Esophagus mucosa (tissue), 1 donor: ENCODE measurements at places on chromosomes 1 and 21. TPM values are rescaled to one million over a fixed set of nuclear protein-coding genes. Genes with fewer than 3 reads are reported as not detected.

DNA sequence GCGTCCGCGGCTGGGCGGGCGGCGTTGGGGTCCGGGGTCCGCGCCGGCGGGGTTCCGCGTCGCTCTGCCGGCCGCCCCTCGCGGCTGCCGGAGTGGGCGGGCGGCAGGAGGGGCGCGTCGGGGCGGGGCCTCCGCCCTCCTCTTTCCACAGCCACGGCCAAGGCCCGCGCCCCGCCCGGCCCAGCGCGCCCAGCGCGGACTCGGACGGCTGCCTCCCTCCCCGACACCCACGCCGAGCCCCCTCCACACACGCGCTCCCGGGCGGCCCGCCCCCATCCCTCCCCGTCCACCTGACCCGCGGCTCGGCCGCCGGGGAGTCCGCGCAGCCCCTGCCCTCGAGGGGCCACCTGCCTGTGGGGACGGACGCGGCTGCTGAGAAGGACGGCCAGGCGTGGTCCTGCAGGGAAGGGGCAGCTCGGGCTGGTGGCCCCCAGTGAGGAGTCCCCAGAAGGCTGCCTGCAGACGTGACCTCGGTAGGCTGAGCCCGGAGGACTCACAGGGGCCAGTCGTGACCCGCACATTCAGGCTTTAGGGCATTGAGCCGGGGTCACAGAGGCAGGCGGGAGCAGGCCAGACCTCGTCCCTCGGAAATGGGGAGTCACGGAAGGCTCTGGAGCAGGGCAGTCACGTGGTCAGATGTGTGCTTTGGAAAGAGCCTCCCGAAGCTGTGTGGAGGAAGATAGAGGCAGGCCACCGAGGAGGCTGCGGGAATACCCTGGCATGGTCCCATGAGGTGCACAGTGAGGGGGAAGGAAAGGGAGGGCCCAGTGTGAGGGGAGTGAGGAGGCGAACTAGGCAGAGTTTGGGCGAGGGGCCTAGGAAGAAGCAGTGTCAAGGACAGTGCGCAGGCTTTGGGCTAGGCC is at the start of gene COL8A2:
COL8A2 (minus strand) TSS at position 94 of the 863 bp plus-strand sequence. CDS start 24,980 bp downstream, outside the sequence.
- ATAC-seq, result peak; percentile 26

DNA sequence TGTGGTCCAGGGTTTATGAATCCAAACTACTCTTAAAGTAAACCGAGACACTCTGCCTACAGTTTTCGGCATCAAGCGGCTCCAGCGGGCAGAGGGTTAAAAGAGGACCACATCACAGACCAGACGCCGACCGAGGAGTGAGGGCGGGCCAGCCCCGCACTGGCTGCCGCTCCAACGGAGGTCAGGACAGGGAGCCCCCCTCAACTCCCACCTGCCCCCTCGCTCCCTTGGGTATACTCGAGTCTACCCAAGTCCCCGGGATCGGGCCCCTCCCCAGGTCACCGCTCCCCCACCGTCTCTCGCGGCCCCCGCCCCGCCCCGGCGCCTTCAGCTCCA is 312 bp downstream of the ARNT start:
- peak; percentile 54 for ATAC-seq

DNA sequence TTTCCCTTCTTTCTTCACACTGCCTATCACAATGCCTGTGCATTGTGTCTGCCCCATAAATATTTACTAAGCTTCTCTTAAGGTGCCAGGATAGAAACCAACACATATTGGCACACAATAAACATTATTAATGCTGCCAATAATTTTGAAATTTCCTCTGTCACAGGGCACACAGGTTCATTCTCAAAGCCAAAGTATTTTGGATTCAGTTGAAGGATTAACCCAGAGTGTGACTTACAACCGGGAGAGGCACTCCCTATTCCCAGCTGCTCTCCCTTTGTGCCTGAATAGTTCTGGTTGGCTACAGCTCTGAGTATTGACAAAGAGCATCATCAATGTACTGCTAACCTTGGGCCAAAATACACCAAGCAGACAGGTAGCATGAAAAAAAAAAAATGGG is 46.6 kb upstream of the ATP1A1 start:
- peak; percentile 79 for ATAC-seq

DNA sequence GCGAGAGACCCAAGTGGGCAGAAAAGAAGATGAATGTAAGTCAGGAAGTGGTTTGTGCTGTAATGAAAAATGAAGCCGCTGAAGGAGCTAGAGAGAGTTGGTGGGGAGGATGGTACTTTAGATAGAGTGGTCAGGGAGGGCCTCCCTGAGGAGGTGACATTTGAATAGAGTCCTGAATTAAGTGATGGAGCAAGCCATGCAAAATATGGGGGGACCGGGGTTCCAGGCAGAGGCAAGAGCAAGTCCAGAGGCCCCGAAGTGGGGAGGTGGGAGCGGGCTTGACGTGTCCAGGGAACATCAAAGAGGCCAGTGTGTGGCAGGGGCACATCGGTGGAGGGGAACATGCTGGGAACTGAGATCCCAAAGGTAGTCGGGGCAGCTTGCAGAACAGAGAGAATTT is 43.1 kb downstream of the OPRD1 start:
- ATAC-seq, result no peak

DNA sequence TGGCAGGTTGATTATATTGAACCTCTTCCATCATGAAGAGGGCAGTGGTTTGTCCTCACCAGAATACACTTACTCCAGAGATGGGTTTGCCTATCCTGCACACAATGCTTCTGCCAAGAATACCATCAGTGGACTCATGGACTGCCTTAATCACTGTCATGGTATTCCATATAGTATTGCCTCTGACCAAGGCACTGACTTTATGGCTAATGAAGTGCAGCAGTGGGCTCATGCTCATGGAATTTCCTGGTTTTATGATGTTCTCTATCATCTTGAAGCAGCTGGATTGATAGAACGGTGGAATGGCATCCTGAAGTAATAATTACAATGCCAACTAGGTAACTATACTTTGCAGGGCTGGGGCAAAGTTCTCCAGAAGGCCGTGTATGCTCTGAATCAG is 16.6 kb upstream of the GBP6 start:
- ATAC-seq, result no peak

DNA sequence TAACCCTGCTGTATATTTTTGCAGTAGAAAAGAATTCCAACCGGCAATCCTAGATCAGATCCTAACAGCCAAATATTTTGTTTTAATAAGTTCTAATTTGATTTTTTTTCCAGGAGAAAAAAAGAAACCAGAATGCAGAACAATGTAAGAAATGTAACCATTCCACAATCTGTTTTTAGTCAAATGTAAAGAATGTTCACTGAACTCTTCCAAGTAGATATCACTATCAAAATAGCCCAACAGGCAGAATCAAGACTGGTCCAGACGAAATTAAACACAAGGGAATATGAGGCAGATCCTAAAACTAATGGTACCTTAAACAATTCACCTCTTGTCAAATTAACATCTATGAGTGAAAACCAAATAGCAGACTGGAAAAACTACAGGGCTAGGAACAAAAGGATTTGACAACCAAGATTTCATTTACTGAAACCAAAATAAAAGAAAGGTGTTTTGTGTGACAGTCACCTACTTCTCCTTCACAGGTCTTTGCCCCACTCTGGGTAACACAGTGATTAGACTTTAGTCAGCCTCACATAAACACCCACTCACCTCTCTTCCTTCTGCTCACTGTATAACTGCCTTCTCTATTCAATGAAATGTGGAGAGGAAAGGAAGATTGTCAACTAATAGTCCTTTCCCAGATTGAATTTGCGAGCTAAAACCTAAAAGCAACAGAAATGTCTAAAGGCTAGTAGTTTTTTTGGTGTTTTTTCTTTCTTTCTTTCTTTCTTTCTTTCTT is 137.9 kb downstream of the FAF1 start:
- ATAC-seq, result no peak

DNA sequence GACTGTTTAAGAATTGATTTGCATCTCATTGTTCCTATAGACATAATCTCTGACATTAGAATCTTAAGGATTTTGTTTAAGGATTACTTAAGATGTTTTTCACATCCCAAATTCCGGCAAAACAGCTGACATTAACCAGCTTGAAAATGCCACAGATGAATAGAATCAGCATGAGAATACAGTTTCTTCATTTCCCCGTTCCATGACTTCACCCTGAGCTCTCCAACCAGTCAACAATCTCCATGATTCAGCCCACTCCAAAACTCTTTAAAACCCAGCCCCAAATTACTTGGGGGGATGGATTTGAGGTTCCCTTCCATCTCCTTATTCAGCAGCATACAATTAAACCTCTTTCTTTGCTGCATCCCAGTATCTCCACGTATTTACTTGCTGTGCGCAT is 201.0 kb downstream of the LYPLAL1 start:
- ATAC-seq, result no peak

DNA sequence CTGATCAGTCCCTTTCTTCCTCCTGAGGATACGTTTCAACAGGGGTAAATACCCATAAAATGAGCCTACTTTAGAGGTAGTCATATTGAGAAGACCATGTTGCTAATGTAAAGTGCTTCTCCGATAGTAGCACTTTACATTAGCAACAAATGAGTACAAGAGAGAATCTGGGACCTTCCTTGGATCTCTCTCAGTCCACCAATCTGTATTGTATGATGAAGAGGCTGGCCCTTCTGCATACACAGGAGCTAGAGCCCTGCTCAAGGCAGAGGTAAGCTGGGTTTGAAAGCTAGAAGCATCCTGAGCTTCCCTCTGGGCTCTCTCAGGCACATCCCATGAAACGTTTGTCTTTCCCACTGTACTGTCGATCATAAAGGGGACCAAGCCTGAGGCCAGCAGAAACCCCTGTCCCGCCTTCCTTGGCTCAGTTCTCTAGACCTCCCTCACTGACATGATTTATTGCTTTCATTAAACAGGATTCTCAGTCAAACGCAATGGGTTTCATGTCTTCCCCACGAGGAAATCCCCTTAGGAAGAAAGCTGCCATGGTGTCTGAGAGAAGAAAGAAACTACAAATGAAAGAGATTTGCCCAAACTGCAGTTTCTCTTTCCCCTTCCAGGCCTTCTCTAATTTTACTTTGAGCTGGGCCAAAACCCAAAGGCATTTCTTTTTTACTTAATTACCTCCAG is 62.8 kb upstream of the BCAR3 start:
- no peak for ATAC-seq

GRCh38 chr1:89771991-89772560 is 48.8 kb upstream of the LRRC8D start:
- ATAC-seq, result no peak

DNA sequence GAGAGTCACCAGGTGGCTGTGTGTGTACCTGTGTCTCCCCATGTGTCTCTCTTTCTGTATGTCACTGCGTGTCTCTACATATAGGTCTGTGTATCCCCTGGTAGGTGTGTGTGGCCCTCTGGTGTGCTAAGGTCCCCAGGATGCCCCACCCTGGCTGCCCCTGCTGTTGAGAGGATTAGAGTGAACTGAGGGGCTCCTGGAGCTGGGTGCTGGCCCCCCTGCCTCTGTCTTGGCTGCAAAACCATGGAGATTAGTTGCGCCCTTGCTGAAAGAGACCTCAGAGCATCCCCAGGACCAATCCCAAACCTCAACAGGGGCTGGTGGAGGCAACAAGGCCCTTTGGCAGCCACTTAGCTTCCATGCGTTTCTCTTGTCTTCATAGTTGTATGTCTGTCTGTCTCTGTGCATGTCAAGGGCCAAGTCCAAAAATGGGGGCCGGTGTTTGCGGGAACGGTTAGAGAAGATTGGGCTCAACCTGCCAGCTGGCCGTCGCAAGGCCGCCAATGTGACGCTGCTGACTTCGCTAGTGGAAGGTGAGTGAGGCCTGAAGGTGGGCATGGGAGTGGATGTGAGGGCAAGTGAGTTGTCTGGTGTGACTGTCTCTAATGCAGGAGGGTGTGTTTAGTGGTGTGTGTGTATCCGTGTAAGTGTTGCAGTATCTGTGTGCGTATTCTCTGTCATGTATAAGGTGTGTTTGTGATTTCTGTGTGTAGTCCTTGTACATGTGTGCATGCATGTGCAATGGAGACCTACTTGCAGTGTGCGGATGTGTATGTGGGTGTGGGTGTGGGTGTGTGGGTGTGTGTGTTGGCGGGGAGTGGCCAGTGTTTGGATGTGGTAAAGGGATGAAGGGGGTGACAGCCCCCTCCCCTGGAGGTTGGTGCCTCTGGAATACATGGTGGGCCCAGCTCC is 16.7 kb downstream of the TFAP2E start:
- no peak for ATAC-seq

DNA sequence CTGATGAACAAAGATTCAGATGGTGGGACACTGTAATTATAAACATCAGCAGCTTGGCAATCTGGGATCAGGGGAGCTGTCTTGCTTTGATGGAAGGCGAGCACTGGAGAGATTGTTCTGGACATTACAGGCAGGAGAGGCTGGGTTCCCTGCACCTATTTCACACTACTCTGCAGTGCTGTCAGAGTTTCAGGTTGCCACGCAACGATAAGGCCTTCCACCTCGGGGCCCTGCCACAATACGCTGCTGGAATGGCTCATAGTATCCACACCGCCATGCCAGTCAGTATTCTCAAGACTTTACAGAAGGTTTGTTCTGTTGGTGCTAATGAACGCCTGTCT is 96.8 kb downstream of the GLIS1 start:
- ATAC-seq, result no peak

DNA sequence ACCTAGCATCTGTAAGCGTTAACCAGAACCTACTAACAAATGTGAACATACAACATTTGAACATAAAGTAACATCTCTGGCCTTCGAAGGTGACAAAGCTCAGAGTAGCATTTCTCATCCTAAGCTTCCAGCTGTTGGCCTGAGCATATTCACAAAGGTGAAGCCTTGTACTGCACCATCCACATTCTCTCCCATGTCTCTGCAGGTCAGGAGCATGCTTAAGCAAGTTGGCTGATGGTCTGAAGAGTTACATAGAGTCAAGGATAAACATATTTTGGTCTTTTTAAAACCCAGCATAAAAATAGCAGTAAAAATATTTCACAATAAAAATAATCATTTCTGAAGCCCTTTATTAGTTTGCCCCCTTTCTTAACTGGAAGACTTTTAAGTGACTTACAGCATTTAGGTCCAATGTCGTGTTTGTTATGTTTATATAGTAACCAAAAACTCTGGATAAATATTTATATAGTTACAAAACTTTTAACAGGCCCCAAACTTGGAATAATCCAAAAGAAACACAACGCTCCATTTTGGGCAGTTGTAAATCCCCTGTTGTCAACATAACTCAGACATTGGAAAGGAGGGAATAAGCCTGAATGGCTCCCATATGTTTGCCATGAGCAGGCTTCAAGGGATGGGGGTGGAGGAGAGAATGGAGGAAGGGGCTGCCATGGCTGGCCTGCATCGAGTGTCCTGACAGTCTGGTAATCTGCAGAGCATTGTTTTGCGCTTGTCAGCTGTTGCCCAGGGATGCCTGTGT is 42.8 kb upstream of the ENAH start:
- ATAC-seq, result peak; percentile 40

GRCh38 chr1:62024690-62025089 is 170.0 kb upstream of the L1TD1 start:
- ATAC-seq, result no peak

Gene NENF
- 40.9 TPM for total RNA-seq

Gene BSND
- total RNA-seq, result not detected

Gene CD1E
- total RNA-seq, result not detected

Gene ANGPTL3
- total RNA-seq, result not detected

Gene NFASC
- total RNA-seq, result 12.2 TPM

Gene HIVEP3
- 7.0 TPM for total RNA-seq

Gene INSRR
- total RNA-seq, result not detected

Gene ASTN1
- not detected for total RNA-seq

Gene FAM151A
- total RNA-seq, result not detected

Gene ADAMTS1
- 7.9 TPM for total RNA-seq
